ENCODE measurements at places on chromosomes 2 and 18.

DNA sequence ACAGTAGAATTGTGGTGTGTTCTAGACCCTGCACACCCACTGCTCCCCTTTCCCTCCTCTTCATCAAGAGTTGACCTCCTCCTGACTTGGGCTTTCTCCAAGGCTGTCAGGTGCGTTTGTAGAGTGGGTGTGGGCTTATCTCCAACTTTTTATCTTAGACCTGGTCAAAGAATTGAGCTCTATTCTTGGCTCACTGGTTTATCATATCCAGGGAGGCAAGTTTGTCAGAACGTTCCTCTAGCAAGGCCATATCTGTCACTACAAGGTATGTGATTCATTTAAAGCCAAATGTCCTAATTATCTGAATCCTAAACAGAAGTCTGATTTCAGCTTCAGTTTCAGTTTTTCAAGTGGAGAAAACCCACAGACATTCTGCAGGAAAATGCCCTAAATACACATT, 117.1 kb upstream of the MGAT5 start:
- DNase-seq = no peak

DNA sequence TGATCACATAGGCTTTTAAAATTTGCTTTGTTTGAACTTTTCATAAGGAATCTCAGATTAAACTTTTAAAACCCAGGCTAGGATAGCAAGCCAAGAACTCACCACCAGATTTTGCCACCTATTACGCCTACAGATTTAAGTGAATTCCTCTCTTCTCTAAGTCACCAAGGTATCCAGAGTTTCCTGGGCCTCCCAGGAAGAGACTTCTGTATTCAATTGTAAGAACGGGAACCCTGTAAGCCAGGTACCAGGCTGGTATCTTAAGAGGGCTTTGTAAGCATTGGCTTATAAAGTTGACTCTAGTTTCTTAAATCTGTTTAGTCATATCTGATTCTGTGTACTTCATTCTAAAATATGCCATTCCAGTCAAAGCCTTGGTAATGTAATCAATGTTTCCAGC, 285.1 kb downstream of the MBD5 start:
- no peak for DNase-seq

- DNase-seq = no peak
Observed at GRCh38 chr18:60656553-60656952, 284.0 kb upstream of the MC4R start.

- DNase-seq = no peak
Observed at GRCh38 chr2:198698230-198698629, 759.5 kb downstream of the SATB2 start.

DNA sequence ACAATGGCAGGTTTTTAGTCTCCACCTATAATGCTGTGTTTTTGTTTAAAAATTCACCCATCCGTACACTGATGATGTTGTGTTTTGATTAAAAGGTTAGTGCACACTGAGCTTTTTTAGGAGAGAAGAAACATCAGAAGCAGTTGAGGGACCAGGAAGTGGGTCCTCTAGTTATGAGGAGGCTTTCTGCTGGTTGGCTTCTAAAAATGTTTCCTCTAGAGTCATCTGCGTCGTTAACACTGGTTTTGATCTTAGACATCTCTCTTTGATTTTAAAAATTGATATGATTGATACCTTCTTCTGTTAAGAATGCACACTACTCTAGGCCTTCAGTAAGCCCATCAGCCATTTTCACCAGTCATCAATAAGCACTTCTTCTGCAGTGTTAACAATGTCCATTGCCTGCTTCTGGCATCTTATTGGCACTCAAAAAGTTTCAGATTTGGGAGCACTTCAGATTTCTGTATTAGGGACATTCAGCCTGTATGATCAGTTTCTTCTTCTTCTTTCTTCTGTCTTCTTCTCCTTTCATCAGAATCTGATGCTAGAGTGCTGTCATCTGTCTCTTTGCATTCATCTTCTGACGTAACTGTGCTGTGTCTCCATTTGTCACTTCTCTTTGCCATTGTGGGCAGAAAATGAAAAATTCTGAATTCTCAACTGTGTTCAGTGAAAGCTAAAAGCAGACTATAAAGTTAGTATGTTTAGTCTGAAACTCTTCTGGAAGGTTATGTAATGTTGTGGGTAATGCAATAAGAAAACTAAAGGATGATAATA, 56.3 kb downstream of the PHLPP1 start:
- no peak for DNase-seq

- no peak for DNase-seq
Observed at GRCh38 chr2:70691497-70692140, 76.4 kb downstream of the ADD2 start.

DNA sequence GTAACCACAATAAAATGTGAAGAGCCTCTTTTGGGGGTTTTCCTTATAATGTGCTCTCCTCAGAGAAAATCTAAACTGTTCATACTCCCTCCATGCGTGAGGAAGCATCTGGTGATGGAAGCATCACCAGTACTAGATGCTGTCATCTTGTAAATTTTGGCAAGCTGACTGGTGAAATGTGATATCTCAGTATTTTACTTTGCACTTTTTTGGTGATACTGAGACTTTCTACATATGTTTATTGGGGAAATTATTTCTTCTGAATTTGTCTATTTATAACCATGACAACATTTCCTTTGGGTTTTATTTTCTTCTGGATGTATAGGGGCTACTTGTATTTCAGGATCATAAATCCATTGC, 95.9 kb upstream of the DLGAP1 start:
- no peak for DNase-seq

DNA sequence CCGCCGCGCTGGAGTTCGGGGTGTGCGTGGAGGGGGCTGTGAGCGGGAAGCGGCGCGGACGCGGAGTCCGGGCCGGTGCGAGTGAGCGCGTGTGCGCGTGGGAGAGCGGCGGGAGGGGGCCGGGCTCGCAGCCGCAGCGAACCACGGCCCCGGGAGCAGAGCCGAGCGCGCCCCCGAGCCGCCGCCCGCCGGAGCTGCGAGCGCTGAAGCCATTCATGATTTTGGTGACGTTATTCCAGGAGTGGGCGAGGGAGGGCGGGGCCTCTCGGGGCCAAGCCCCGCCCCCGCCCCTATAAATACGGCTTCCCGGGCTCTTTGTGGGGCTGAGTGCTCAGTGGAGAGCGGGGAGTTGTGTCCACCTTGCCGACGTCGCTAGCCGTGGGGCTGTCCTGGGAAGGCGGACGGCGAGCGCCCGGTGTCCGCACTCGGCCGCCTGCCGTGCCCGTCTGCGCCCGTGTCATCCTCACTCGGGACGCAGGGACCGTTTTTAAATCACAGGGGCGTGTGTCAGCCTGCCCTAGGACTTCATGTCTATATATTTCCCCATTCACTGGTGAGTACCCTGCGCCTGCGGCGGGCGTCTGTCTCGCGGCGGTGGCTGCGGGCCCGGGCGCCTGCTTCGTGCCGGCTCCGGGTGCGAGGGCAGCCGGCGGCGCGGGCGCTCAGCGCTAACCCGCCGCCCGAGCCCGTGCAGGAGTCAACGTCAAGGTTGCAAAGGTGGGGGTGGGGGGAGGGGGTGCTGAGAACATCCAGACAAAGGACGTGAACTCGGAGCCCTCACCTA, at the start of gene LBH:
Gene LBH, plus strand, starts transcription at position 323 of the 784 bp plus-strand sequence. Its CDS starts 205 bp downstream, at position 528.
- peak; percentile 82 for DNase-seq

GRCh38 chr18:57432751-57433400, 2.3 kb upstream of the ONECUT2 start:
- DNase-seq = no peak

DNA sequence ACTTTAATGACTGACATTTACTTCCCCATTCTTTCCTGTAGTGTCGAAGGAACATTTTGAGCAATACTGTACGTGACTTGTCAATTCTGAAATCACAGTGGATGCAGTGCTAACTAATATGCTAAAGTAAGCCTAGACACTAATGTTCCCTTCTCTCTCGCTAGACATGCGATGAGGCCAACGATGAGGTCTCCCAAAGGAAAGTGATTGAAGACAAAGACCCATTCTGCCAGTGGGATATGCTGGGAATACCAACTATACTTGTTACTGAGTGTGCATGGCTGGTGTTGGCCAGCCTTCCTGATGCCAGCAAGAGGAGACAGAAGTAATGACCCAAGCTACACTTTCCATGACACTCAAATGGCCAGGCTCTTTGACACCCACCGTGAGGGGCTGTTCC, 2.5 kb upstream of the SERPINE2 start:
- no peak for DNase-seq

DNA sequence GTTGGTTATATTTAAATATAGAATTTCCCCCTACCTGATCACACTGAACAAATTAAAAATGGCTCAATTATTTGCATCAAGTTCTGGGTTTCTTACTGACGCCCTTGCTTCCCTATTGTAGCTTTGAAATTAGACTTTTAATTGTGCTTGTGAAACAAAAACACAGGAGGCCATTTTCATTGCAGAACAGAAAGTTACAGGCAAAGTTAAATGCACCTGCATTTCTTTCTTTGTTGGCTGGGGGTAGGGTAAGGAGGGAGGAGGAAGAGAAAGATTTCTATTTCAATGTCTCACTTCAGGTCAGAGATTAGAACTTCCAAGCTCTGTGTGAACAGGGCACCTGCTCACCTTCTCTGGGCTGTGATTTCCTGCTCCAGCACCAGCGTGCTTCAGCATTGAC, 199.6 kb downstream of the BCL11A start:
- no peak for DNase-seq

DNA sequence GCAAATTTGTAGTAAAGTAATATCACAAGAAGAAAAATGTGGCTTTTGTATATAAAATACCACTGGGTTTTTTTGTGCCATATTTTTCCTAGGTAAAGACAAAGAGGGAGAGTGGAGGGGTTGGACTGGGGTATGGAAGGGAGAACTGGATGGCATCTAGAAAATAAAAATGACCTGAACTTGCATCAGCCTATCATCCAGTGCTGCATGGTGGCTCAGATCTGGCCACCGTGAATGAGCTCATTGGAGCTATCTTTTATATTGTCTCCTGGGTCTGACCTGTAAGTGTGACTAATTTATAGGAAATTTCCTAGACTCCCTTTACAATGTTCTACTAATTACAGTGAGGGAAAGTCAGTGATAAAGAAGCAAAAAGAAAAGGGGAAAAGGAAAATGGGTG, 369.0 kb downstream of the TMEM182 start:
- DNase-seq = no peak

- no peak for DNase-seq
Observed at GRCh38 chr2:240988146-240988545, 10.3 kb upstream of the SNED1 start.

GRCh38 chr2:239657992-239658391, 257.2 kb upstream of the HDAC4 start:
- no peak for DNase-seq

DNA sequence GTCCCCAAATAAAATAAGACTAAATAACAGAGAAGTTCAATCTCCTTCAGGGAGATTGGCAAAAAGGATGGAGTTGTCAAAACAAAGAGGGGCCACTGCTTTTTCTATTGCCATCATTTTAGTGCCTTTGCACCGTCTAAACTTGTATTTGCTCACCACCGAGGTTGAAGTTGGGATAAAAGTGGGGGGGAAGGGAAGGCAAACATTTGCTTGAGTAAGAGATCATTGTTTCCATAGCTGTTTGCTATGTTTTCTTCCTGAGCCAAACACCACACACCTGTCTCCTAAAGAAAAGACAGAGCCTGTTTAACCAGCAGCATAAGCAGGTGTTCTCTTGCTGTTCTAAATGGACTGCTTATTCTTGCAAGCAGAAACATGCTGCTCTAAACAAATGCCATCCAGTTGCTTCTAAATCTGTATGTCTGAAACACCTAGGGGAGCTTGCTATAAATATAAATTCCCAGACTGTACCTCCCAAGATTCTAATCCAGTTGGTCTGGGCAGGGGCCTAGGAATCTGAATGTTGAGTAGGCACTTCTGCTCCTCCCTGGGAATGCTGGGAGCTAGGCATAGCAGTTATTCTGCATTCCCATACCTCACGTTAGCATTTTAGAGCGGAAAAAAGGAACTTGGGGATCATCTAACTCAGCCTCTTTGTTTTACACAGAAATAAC, 179.4 kb upstream of the ARL4C start:
- DNase-seq = no peak

GRCh38 chr2:152682663-152683062, 34.6 kb downstream of the PRPF40A start:
- DNase-seq = no peak

DNA sequence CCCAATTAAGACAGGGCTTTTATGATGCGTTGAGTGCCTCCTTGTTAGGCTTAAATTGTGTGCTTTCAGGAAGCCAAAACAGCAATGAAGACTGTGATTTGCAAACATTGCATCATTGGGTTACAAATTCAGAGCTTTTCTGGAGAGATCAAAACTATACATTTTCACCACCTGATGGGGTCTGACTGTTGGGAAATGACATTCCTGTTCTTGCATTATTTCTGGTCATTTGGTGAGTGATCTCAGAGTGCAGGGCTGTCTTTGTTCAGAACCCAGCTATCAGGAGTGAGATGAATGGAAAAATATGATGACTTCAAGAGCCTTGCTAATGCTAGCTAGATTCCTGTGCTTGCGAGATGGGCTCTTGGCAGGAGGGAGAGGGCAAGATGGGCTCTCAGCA, 39.1 kb downstream of the SH3RF3 start:
- no peak for DNase-seq
